ENCODE measurements at places on chromosomes 7 and 10.

- DNase-seq: no peak
Measured at GRCh38 chr7:134552105-134552504, 3.2 kb downstream of the AKR1B15 start.

DNA sequence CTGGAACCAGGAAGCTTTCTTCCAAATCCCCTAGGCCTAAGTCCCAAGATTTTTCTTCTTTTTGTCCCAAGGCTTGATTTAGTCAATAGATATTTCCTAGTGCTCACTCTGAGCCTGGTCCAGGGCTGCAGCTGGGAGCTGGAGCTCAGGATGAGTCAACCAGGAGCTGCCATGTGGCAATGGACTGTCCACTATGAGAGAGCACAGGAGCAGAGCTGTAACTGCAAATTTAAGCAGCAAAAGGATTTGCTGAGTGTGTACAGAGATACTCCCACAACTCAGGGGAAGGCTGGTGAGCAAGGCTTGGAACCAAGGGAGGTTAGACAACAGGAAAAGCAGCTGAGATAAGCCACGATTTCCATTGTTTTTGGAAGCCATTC is 92.1 kb upstream of the CXCL12 start:
- DNase-seq: no peak

- no peak for DNase-seq
Measured at GRCh38 chr7:144676492-144676891, 159.4 kb downstream of the TPK1 start.

DNA sequence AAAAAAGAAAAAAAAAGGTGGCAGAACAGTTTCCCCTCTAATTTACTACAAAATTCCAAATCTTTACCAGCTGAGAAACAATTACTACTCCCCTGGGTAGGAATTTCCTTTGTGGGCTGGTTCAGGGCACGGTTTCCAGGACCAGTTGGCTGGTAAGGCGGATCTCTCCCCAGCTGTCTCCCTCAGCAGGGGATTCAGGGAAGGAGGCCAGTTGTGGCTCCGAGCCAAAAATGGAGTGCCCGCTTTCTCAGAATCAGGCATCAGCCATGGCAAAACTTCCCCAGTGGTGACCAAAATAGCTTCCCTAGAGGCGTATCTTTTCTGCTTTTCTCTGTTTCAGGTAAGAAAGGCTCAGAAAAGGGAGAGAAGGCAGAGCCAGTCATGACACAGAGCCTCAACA is 91.2 kb downstream of the ZNF22 start:
- DNase-seq: no peak

- no peak for DNase-seq
Measured at GRCh38 chr10:80413271-80413996, 5.1 kb downstream of the PRXL2A start.

GRCh38 chr10:14578060-14578952 is 196.4 kb downstream of the FAM107B start:
- no peak for DNase-seq

DNA sequence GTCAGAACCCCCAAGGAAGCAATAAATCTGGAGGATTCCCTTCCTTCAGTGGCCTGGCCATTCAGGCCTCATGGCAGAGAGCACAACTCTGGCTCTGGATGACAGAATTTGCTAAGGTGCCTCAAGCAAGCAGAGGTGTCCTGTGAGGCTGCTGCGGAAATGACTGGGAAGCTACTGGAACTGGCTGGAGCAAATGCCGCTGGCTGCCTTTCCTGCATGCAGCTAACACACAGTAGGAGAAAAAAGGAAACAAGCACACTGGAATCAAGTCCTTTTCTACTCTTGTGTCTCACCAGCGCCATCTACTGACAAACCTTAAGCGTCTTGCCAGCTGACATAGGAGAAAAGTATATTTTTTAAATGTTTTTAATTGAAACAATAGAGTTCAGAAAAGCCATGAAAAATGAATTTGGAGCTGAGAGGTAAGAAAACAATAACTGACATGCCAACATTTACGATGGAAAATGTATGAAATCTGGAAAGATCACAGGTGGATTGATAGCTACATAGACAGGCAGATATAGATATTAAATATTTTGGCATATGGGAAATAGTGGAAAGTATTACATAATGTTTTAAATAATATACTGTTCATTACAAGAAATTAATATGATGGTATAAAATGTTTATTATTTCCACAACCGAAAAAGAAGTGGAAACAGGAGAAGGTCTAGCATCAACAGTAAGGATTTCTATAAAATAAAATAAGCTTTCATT is 951.6 kb downstream of the ANKRD7 start:
- no peak for DNase-seq

GRCh38 chr7:17530244-17530643 is 231.8 kb downstream of the AHR start:
- no peak for DNase-seq

All from activated CD4-positive, alpha-beta T cell treated with anti-CD3 and anti-CD28 coated beads for 4 hours (primary cell).